Globus pallidus (tissue), 1 donor: ENCODE measurements at places on chromosomes 2 and 18.

DNA sequence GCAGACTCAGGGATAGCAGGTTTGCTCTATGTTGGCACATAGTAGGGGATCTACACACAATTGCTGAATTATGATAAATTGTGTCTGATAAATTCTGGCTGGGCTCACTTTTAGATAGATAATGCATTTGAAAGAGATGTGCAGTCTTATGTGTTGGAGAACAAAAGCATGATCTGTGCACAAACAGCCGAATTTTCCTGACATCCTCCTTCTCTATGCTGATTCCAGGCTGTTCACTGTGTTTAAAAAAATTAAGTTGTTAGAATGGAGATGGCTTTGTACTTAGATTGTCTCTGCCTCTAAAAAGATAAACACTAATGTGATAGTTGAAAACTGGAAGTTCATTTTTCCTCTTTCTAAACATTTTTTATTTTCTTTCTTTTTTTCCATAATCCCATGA is 2.1 kb downstream of the CERS6 start:
- no peak for DNase-seq

GRCh38 chr2:144462266-144462665 is 57.7 kb downstream of the ZEB2 start:
- DNase-seq, result no peak

DNA sequence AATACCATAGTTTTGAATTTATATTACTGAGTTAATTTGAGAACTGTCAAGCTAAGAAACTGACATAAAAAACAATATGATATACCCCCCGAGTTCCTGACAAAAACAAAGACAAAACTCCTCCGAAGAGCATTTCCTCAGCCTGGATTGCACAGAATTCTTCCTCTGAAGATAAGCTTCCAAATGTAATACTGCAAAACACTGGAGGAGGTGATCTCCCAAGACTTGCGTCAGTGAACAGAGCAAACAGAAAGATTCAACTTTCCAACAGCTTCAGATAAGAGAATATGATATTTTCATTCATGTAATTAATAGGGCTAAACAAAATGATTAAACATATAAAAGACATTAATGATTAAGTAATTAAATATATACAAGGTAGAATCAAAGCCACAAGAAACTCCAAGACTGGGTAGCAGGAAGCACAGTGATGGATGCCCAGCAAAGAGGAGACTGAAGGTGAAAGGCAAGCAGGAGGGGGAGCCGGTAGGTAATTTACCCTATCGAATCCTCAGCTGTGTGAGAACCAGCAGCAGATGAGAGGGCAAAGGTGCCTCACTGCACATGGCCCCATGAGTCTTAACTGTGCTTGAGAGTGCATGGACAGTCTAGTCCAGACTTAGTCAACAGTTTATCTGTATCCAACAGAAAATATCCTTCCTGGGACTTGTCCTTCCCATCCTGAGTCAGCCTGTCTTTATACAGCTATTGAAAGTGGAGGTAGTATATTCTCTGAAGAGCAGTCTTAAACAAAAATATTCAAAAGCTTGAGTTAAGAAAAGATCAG is 18.3 kb upstream of the SERPINB3 start:
- no peak for DNase-seq

DNA sequence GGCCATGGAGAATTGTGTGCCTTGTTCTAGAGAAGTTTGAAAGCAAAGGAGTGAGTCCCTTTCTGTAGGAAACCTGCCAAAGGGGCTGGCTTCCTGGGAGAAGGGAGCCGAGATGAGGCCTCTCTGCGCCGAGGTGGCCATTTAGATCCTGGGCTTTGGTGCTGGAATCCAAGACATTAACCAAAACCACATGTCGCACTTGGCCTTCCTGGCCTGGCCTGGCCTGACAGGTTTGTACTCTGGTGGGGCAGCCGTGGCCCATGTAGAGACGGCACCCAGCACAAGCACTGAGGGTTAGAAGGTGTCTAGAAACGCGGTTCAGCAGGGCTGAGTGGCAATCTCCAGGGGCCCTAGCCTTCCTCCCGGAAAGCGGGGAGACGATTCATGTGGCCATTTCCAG is 7.1 kb downstream of the CNNM3 start:
- DNase-seq, result no peak

- no peak for DNase-seq
These were observed 69.0 kb downstream of the RRM2 start for GRCh38 chr2:10191554-10191953.

GRCh38 chr2:46098621-46099062 is 198.6 kb upstream of the EPAS1 start:
- DNase-seq, result no peak

- DNase-seq, result no peak
These were observed 404.0 kb downstream of the ADCYAP1 start for GRCh38 chr18:1308686-1309085.

- no peak for DNase-seq
These were observed 1300.1 kb upstream of the ACVR2A start for GRCh38 chr2:146544701-146545100.

DNA sequence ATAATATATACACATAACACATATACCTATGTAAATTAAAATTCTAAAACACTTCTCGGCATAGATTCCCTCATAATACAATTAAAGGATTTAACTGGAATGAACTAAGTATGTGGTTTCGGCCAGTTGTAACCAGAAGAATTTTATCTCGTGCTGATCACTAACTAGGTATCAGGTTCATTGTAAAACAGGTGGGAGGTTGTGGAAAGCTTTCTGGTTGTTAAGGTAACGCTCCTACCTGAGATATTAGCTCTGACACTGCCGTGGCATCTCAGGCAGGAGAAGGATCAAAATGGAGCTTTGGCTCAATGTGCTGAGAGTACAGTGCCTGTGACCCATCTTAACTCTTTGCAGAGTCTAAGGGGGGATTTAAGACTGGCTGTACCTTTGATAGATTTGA is 42.5 kb downstream of the SLC9A2 start:
- DNase-seq, result no peak

DNA sequence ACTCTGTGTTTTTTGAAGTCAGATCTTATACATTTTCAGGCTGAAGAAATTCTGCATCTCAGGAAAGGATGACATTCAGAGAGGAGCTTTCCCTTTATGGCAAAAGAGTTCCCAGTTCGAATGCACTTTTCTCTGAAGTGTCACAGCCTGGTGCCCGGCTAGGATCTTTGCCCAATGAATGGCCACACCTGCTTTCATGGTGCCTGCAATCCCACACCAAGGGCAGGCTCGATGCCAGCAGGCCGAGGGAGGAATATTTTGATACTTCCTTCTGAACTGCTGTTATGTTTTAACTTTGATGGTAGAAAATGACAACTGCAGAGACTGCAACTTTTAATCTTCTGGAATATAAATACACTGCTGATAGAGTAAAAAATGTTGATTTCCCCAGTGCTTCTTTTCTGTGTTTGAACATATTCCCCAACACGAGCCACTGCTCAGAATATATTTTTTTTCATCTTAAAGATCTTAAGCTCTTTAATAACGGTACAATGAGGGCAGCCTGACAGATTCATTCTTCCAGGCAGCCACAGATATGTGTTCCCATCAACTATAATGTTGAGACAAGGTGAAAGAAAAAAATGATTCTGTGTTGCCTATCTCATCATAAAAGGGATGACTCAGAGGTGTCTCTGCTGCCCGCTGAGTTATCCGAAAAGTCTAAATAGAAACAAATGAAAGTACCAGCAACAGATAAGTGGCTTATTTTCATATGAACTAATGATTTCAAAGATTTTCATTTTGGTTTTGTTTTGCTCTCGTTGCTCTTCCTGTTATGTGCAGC is 848.5 kb downstream of the DCDC2C start:
- DNase-seq, result no peak

GRCh38 chr2:40680547-40680946 is 228.7 kb upstream of the SLC8A1 start:
- DNase-seq, result no peak

GRCh38 chr2:239399921-239400595 is 762 bp downstream of the HDAC4 start:
- no peak for DNase-seq

DNA sequence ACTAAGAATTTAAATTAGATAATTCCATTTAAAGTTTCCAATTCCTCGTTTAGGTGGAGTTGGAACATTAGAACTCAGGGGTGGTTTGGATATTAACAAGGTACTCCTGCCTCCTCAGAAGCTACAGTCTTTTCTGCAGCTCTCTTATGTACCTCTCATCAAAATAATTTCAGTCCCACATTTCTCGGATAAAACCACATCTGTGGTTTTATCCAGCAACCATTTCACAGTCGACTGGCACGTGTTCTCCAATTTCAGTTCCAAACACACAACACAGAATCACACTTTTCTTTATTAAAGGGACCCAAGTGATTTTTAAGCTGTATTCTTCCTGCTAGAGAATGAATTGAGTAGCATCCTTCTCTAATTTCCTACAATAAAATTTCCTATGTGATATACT is 22.7 kb upstream of the NFU1 start:
- DNase-seq, result no peak

GRCh38 chr2:102484310-102485061 is 11.5 kb downstream of the SLC9A4 start:
- DNase-seq, result no peak
